GM13977 (cell line): ENCODE measurements at places on chromosomes 4 and X.

DNA sequence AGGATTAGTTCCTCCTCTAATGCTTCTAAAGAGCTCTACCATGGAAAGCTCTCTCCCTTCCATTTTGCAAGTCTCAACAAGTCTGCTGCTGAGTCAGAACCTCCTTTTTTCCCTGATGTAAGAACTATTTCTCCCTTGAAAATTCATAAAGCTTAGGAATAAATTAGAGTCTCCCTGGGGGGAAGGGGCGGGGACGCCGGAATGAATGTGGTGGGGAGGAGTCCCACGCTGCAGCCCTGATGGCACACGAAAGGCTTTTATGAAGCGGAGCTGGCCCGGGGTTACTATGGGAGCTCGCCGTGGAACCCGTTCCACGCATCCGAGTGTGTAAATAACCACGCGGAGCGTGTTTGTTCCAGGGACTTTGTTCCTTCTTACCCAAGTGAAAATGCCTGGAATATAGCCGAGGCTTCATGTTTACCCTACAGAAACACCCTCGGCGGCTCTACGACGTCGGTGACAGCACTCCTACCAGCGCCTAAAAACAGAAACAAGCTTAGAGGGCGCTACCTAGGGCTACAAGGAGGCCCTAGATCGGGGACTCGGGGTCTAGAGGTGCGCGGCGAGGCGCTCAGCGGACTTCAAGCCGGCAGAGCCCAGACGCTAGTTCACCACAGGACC, 923 bp upstream of the CPEB2 start:
- peak; percentile 48 for DNase-seq

- no peak for DNase-seq
Measured at GRCh38 chr4:17204908-17205307, 306.5 kb upstream of the LDB2 start.

- peak; percentile 49 for DNase-seq
Measured at GRCh38 chr4:139651282-139652194, 14.1 kb upstream of the MGST2 start.

GRCh38 chr4:153620352-153620751, 63.7 kb upstream of the TLR2 start:
- DNase-seq: no peak

GRCh38 chrX:151771726-151772125, 37.2 kb downstream of the CNGA2 start:
- no peak for DNase-seq

- no peak for DNase-seq
Measured at GRCh38 chr4:99324979-99325378, 3.8 kb upstream of the ADH1B start.

DNA sequence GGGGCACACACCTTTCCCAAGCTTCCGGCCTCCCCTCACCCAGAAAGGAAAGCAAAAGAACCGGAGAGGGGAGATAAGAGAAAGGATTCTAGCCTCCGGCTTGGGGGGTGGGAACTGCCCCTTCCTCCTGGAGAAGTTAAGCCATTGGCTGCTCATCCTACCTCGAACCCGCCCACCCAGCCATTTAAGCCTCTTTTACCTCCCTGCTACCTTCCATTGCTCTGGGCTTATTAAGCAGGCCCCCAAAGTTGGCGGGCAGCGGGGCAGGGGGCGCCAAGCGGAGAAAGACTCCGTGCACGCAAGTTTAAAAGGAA, 2.3 kb downstream of the MAML3 start:
- peak; percentile 65 for DNase-seq

DNA sequence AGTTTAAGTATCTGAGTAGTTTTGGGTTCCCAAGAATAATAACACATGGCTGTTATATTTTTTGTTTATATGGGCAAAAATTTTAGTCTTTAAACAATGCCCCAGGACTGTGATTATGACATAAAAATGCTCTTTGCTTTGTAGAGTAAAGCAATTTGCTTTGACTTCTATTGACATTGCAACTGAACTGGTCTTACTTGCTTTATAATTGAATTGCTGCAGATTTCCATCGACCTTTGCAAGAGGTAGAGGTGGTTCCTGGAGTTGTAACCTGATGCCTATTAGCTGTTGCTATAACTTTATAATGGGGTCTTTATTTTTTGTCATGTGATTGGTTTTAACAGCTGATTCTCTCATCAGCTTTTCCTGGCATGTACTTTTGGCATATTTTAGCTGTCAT, 302.9 kb downstream of the ARHGAP10 start:
- DNase-seq: no peak

- DNase-seq: no peak
Measured at GRCh38 chr4:68773699-68774098, 42.1 kb upstream of the UGT2B10 start.

GRCh38 chrX:1322393-1322792, 14.2 kb upstream of the IL3RA start:
- no peak for DNase-seq

DNA sequence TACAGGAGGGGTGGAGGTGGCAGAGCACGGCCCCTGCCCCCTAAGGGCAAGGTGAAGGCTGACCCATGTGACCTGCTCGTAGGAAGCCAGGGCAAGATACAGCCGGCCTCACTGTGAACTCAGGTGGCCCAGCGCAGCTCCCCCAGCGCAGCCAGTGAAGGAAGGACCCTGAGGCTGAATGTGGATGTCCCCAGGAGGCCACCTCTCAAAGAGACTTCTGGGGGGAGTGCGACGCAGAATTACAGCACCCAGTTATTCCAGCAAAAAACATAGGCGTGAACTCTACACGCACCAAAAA, 52.6 kb downstream of the ZFYVE28 start:
- DNase-seq: no peak

DNA sequence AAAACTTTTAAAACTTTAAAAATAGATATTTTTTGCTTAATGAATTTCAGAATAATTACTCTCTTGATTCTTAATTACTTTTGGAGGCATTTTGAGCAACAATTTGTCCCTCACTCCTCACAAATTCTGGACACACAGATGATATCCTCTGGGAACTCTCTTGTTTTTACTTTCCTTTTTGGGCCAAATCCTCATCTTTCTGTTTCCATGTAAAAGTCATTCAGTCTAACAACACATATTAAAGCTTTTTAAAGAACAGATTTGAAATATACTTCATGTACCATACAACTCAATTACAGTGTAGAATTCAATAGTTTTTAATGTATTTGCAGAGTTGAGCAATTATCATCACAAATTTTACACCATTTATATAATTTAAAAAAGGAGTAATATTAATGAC, 983.1 kb downstream of the STIM2 start:
- DNase-seq: no peak

GRCh38 chrX:103607364-103608305, at the start of gene TCEAL3:
Gene TCEAL3 (plus strand): TSS chrX:103607963. CDS start chrX:103609065, 1,102 bp downstream.
- peak; percentile 50 for DNase-seq

DNA sequence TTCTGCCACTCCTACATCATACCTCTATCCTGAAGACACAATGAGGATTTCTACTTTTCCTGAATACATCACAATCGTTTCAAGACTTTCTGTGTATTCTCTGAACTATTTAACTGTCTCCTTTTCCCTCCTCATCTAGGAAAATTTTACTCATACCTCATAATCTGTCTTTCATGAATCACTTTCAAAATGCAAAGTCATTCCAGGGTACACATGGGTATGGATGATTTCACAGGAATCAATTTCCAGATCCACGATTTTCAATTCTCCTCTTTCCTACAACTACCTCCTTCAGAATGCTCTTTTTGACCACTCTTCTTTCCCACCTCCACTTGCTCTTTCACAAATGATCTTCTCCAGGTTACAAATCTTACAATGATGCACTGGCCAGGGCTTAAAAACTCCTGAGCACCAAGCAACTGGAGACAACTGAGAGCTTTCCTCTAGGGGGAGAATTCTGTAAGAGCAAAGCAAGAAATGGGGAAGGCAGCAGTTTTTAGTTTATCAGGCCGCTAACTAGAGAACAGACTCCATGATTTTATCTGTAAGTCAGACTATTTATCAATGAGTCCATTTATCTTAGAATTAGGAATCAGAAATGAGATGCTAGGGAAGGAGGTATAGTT, 116.4 kb downstream of the PPP3CA start:
- DNase-seq: no peak
